AG10803 (cell line): ENCODE measurements at places on chromosomes 7 and 10.

GRCh38 chr10:86339226-86339865 is 27.2 kb downstream of the GRID1 start:
- no peak for DNase-seq

DNA sequence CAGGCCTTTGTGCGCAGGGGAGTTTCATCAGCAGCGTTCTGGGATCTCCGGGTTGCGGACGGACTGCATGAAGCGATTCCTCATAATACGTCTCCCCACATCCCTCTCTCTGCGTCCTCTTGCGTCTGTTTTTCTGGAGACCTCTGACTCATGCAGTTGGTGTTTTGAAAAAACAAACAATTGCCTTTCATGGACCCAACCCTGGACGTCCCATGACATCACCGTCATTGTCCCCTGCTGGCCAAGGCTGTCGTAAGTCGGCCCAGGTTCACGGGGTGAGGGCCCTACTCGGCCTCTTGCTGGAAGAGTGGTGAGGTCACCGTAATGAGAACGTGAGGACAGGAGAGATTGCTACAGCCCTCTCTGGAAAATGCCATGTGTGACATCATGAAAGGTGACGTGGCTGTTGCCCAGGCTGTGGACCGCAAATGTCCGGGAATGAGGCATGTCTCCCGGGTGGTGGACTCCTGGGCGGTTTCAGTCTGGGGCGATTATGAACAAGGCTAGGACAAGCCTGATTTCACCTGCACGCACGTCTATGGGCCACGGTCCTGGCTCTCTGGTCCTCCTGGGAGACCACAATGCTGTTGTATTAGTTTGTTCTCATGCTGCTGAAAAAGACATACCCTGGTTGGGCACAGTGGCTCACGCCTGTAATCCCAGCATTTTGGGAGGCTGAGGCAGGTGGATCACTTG is 9.8 kb upstream of the MAFK start:
- no peak for DNase-seq

DNA sequence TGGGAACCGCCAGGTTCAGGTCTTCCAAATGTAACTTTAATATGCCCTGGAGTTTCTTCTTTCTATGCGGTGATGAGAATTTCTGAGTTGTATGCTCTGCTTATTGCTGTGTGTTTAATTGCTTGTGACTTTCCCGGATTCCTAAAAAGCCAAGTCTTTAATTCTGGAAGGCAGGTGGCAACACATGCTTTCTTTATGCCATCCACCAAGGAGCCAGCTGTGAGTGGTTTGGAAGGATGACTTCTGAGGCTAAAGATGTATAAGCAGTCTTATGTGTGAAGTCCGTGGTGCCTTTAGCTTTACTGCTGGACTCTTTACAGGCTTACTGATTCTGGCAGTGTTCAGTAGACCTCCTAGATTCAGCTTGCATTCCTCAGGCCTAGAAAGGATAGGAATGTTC is 3.1 kb downstream of the SDK1 start:
- no peak for DNase-seq

- DNase-seq = no peak
These were observed 1.9 kb downstream of the PTEN start for GRCh38 chr10:87865241-87865881.

- no peak for DNase-seq
These were observed 599.6 kb upstream of the POT1 start for GRCh38 chr7:125529249-125529648.

DNA sequence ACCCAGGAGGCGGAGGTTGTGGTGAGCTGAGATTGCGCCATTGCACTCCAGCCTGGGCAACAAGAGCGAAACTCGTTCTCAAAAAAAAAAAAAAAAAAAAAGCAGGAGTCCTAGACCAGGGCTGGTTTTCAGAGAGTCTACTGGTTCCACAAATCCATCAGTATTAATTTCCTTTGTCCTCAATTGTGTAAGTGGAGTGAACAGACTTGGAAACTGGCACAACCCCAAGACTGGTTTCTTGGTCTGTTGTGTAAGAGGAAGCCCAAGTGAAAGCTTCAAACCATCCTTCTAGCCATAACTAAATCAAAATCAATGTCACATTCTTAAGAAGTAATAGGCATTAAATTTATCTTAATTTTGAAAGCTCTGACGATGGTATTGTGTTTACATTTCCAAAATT is 213.6 kb downstream of the DGKI start:
- peak; percentile 70 for DNase-seq

DNA sequence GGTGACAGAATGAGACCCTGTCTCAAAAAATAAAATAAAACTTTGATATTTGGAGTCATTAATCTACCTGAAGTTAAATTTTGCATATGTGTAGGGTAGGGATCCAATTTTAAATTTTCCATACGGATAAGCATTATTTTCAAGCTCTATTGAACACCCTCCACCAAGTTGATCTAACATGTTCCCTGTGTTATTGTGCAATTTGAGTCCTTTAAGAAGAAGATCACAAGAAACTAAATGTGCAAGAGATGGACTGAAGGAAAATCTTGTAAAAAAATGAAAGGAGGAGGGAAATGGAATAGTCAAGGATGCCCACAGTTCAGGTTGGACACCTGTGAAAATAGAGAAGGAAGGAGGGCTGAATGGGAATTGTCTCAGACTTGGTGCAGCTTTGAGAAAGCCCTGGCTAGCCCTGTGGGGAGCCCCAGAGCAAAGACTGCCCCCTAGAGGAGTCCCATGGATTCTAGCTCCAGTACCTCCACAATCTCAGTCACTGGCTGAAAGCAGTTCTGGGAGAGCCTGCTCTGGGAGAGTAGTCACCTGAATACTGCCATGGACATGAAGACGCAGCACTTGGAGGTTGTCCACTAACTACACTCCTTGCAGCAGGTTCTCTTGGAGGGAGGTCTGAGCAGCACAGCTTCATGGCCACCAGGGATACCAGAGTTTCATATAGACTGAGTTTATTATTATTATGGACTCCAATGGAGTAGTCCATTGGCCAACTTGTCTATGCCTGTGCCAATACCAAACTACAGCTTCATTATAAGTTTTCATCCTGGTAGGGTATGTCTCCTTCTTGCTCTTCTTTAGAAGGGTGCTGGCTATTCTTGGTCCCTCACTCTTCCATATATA is 5.7 kb upstream of the TIAL1 start:
- peak; percentile 15 for DNase-seq

GRCh38 chr10:103757531-103758293 is 97.7 kb downstream of the SH3PXD2A start:
- DNase-seq = peak; percentile 94
